ENCODE measurements at places on chromosomes 4 and X. TPM values are rescaled to one million over a fixed set of nuclear protein-coding genes. Genes with fewer than 3 reads are reported as not detected.

The RIBC1 gene
- total RNA-seq: 0.26 TPM

The PHOX2B gene
- total RNA-seq: not detected

The TBC1D14 gene
- total RNA-seq: 103 TPM

The NCAPG gene
- 0.26 TPM for total RNA-seq

The SMIM31 gene
- not detected for total RNA-seq

The PPA2 gene
- 97.3 TPM for total RNA-seq

The CRLF2 gene
- not detected for total RNA-seq

The GPC4 gene
- total RNA-seq: 0.26 TPM

DNA sequence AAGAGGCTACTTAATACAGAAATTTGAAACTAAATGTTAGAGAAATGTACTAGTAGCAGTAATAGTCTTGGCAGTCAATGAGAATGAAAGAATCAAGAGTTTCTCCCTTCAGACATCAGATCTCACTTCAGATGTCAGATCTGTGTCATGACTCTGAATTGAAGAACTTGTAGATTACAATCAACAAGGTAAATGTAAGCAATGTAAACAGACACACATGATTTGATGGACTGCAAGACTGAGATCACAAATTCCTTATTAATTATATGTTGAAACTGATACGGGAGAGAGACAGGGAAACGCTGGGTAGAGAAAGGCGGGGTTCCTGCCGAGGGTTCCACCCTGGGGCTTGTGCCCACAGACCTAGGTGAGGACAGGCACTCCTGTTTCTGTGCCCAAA is 65.5 kb upstream of the HHIP start:
- peak; percentile 66 for DNase-seq

GRCh38 chrX:6279277-6279909 is 50.7 kb upstream of the NLGN4X start:
- no peak for DNase-seq

DNA sequence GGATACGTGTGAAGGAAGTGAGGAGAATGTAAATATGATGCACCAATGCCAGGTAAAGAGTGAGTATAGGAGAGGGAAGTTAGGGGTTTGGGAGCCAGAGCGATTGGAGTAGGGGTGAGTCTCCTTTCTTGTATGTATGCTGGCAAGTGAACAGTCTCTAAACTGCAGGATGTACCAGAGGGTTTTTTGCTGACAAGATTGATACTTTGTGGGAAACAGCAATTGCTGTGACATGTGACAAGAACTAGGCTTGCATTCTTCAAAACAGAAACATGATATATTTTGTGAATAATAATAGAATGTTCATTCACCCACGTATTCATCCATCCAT is 706 bp downstream of the CHIC1 start:
- peak; percentile 34 for DNase-seq

- DNase-seq: no peak
Observed at GRCh38 chr4:3708611-3709010, 57.6 kb upstream of the ADRA2C start.

DNA sequence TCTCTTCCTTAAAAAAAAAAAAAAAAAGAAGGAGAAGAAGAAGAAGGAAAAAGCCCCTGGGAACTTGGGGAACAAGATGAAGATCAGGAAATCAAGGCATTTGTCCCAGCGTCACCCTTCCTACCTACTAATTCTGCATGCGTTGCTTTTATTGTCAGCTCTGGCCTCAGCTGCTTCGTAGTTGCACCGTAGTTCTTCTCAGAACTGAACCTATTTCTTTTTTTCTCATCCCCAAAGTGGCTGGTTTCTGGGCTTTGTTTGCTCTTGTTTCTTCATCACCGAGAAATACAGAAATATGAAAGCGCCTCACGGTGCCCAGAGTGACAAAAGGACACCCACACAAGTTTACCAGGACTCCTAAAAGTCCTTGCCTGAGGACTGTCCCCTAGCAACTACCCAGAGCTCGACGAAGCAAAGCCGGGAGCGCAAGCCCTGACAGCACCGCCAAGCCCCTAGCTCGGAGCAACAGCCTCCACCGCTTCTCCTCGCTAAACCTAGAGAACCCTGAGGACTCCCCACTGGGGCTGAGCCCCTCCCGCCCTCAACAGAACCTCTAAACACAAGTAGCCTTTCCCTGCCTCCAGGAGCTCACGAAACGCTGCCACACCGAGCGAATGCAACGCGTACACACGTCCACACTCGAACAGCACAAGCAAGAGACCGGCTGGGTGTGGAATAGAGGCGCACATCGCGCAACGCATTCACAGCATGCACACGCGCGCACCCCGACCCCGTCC is 710 bp downstream of the PRKG2 start:
- no peak for DNase-seq

GRCh38 chr4:177064729-177065394 is 244.8 kb upstream of the NEIL3 start:
- DNase-seq: no peak

DNA sequence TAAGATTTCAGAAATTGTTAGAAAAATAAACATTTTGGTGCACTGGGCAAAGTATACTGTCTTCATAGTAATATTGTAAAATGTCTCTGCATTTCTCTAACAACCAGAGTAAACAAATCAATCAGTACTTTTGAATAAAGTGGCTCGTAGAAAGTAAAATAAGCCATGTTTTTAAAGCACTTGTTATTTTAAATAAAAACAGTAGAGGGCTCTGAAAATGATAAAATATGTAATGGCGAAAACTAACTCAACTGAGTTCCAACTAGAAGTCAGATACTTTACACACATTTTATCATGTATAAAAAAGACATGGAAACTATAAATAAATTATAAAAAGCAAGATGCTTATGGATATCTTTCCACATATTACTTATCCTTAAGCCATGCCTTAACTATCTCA is 1134.4 kb downstream of the PDHA2 start:
- DNase-seq: no peak

DNA sequence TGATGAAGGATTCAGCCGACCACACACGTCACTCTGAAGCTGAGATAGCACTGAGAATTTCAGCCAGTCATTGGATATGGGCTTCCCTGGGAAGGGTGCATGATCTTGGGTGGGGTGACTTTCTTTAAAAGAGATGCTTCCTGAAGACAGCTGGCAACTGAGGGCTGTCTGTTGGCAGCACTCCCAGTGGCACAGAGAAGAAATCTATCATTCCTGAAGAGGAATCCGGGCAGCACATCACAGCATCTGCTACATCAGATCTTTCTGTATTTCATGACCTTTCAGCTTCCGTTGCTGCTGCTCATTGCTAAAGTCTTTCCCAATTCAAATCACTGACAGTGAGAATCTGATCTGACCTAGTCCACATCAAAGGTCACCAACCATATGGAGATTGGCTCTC is 193.8 kb upstream of the RBPJ start:
- no peak for DNase-seq

DNA sequence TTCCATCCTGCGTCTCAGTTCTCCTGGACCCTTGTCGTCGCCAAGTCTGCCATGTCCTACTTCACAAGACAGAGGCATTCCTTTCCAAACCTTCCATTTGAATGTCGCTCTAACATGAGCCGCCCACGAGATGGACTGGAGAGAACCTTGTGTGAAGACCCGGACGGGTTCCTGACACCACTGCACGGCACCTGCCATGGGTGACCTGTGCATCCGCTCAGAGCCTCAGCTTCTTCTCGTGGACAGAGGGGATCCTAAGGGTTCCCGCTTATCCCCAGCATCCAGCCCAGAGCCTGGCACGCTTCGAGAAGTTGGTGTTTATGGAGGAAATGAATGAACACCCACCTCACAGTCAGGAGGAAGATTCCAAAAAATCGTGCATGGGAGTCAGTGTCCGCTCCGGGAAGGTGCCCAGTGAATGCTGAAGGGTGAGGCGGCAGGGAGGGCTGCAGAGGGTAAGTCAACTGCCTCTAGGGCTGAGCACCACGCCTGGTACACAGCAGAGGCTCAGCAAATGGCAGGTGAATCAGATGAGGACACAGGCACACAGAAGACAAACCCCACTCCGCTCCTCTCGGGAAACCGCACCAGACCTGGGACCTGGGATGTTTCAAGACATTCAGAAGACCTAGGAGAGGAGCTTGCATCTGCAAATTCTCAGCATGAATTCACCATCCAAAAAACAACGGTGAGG is 52.6 kb downstream of the WFS1 start:
- DNase-seq: no peak

- no peak for DNase-seq
Observed at GRCh38 chr4:2451036-2451520, 17.8 kb upstream of the RNF4 start.

DNA sequence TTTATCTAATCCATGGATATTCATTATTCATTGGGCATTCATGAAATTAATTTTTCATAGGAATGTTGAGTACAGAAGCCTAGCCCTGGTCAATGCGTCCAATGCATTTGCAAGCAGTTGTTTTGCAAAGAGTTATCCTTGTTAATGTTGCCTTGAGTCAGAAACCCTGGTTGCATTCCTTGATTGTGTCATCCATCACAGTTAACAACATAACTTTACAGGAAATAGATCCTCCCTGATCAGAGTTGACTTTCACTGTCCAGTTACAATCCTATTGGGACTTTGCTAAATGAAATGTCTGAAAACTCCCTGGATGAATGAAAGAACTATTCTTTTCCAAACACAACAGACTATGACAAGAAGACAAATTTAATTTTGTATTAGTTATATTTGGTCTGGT is 924.3 kb upstream of the SLIT2 start:
- peak; percentile 30 for DNase-seq

DNA sequence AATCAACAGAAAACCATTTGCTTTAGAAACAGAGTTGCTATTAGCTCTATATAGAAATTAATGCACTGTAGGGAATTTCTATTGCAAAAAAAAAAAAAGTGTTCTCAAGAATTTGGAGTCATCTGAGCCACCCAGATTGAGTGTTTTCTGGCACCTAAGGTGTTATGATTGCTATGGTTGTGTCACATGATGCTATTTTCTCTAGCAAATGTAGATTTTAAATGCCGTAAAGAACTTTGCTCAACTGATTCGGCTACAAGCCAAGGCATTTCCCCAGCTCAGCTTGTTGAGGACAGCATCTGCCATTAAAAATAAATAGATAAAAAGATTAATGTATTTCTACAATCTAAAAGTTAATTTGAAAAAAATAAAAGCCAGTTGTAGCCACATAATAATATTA is 712.8 kb downstream of the FAT4 start:
- no peak for DNase-seq

DNA sequence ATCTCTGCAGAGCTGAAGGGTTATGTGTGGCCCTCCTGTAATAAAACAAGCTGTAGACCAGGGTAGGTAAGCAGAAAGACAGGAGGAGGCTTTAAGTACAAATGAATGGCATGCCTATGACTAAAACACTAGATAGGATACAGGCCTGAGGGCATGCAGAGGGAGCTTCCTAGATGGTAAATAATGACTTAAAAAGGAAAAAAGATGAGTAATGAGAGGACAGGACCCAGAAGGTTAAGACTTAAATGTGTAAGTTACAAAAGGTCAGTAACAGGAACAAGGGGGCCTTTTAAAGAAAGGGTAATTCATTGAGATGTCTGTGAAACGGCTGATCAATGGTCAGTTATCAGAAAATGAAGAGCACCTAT is 194.8 kb downstream of the SOWAHB start:
- DNase-seq: peak; percentile 78

GRCh38 chrX:2549876-2550275 is 49.1 kb upstream of the DHRSX start:
- no peak for DNase-seq

DNA sequence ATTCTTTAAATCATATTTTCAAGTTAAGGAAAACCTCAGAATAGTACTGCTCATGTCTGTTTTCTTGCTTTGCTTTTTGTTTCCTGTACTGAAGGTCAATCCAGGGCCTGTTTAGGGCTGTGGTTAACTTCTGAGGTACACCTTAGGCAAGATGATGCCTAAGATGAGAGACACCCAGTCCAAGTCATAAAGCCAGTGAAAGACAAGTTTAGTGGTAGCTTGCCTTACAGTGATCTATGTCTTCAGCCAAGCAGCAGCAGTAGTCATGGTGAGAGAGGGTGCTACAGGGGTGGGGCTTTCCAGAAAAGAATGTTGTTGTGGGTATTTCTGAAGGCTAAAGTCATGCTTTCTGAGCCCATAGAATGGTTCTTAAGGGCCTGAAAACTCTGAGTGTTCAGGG is 173.7 kb downstream of the VSIG4 start:
- no peak for DNase-seq

DNA sequence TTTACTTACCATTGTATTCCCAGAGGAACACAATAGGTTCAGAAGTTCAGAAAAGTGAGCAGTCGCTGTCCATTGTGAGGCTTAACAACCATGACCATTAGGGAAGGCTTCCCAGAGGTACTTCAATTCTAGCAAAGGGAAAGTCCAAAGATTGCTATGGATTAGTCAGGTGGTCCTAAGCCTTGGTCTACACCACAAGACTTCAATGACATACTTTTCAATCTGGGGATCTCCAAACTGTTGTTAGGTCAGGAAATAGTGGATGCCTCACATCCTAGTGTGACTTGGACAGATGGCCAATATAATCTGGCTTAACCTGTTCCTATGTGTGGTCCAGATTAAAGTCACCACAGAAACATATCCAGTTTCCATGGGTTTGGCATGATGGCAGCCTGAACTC is 118.0 kb downstream of the SPCS3 start:
- peak; percentile 21 for DNase-seq

- DNase-seq: peak; percentile 58
Observed at GRCh38 chr4:83282049-83282535, 2.5 kb downstream of the COQ2 start.

DNA sequence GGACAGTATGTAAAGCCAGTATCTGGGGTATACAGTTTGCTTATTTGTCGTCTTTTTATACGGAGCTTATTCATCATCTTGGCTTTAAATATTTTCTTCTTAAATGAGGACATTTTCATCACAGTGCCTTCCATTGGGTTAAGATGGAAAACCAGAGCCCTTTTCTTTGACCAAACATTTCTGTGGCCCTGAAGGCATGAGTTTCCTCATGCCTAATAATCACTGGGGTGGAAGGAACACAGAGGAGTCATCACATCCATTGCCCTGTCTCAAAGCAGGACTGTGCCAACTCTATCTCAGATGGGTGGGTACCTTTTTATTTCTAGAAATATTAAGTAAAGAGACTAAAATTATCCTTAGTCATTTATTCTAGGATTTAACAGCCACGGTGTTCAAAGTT is 40.0 kb downstream of the CHRDL1 start:
- DNase-seq: no peak

Data from bronchial epithelial cell (primary cell).